ENCODE measurements at places on chromosomes 5 and 9.

- DNase-seq: no peak
These were observed 191.2 kb downstream of the ACTL7B start for GRCh38 chr9:108664309-108665255.

DNA sequence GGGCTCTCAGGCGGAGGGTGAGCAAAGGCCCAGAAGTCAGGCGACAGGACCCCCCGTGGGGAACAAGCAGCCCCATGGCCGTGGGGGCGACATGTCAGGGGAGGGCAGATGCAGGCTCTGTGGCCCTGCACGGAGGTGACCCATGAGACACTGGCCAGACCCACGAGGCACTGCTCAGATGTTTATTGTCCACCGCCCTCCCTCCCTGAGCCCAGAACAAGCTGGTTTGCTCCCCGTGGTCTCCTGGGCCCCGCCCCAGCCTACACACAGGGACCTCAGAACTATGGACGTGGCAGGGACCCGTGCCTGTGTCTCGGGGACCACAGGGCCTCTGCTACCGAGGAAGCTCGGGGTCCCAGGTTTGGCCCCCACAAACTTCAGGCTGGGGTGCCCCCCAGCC lies 1.9 kb downstream of the FUT7 start:
- no peak for DNase-seq

GRCh38 chr5:74927336-74927735 lies 61.1 kb upstream of the FAM169A start:
- no peak for DNase-seq

- no peak for DNase-seq
These were observed 130.7 kb downstream of the TRIM32 start for GRCh38 chr9:116817762-116818161.

GRCh38 chr9:105963343-105964099 lies 269.2 kb downstream of the TMEM38B start:
- no peak for DNase-seq

- DNase-seq: no peak
These were observed 33.0 kb upstream of the ARHGAP26 start for GRCh38 chr5:142737179-142737578.

DNA sequence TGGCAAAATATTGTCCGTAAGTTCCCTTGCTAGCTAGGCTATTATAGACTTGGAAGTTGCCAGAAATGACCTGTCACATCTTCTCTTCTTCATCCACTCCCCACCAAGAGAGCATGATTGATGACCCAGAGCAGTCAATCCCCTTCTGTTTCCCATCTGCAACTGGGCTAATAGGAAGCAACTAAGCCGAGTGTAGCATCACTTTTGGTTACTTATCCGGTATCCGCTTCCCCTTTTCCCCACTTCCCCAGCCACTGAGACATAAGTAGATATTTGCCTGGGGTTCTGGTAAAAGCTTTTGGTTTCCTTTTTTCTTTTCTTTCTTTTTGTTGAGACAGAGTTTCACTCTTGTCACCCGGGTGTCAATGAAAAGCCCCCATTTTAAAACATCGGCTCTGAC lies 29.4 kb upstream of the LIFR start:
- no peak for DNase-seq

- no peak for DNase-seq
These were observed 207.3 kb downstream of the PARP8 start for GRCh38 chr5:50873595-50874277.

DNA sequence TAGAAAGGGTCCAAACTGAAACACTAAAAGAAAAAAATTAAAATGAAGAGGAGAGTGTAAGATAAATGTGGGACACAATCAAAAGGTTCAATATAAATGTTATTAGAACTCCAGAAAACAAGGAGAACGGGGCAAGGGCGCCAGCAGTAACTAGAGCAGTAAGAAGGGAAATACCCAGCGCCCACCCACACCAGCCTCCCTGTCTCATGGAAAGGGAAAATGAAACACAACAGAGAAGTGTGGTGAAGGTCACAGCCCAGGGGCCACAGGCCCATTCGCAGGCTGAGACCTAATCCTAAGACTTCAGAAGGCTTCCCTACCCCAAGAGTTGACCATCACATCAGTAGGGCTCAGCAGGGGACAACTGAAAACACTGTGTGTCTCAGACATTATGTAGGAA lies 45.8 kb upstream of the CLK4 start:
- DNase-seq: no peak

GRCh38 chr9:16316456-16316855 lies 554.0 kb downstream of the BNC2 start:
- DNase-seq: no peak

- no peak for DNase-seq
These were observed 138.4 kb upstream of the KIF2A start for GRCh38 chr5:62167561-62168057.

DNA sequence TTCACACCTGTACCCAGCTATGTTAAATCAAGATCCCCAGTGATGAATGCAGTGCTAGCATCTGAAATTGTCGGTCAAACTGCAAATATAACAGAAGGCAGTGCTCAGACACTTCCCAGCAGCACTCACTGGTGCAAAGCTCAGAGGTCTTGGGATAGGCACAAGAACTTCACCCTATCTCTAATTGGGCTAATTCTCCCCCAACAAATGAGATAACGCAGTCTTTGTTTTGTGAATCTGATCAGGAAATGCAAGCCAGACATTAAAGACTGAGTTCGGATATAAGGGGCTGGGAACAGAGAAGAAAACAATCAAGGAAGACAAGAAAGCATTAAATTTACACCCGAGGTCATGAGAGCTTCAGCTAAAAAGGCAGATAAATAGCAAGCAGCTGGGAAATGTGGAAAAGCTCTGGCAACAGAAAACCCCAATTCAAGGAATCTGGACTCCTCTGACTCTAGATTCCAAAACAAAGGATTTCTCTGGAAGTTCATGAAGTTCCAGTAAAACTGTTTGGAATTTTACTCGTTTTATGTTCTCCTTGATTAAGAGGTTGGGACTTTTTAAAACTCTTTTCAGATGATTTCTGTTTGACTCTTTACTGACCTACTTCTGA lies 65.1 kb downstream of the GNA14 start:
- DNase-seq: no peak

DNA sequence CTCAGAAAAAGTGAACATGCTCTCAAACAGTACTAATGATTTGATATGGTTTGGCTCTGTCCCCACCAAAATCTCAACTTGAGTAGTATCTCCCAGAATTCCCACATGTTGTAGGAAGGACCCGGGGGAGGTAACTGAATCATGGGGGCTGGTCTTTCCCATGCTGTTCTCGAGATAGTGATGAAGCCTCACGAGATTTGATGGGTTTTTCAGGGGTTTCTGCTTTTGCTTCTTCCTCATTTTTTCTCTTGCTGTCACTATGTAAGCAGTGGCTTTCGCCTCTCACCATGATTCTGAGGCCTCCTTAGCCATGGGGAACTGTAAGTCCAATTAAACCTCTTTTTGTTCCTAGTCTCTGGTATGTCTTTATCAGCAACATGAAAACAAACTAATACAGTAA lies 401.3 kb downstream of the BNC2 start:
- no peak for DNase-seq

DNA sequence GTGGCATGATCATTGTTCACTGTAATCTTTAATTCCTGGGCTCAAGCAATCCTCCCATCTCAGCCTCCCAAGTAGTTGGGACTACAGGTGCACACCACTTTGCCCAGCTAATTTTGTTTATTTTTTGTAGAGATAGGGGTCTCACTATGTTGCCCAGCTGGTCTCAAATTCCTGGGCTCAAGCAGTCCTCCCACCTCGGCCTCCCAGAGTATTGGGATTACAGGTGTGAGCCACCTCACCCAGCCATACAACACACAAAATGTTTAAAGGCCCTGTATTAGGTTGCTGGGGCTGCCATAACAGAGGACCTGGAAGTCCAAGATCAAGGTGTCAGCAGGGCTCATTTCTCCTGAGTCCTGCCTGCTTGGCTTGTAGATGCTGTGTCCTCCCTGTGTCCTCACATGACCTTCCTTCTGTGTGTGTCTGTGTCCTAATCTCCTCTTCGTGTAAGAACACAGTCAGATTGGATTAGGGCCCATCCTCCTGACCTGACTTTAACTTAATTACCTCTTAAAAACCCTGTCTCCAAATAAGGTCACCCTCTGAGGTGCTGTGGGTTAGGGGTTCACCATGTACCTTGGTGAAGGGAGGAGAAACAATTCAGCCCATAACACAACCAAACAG lies 5.4 kb downstream of the UBE2QL1 start:
- no peak for DNase-seq

DNA sequence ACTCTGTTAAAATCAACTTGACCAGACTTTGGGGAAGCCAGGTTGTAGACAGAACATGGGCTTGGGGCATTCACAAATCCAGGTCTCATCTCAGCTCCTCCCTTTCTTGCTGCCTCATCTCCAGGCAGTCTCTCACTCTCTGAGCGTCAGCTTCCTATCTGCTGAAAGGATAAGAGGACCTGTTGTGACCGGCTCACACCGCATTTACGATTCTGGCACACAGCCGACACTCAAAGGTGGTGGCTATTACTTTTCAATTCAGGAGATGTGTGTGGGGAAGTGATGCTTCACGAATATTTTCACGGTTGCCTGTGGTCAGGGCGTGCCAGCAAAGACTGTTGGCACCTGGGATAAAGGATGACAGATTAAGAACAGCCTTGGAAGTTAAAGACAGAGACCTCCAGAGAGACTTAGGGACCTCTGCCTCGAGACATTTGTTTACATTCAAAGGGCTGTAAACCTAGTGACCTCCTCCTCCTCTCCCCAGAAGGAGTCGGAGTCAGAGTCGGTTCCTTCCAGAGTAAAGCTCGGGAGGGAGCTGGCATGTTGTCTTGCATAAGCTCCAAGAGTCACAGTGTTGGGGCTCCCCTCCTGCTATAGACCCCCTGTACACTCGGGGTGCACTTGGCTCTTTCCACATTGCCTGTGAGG lies 83.2 kb downstream of the AK8 start:
- DNase-seq: no peak

GRCh38 chr5:2453781-2454180 lies 297.7 kb downstream of the IRX2 start:
- no peak for DNase-seq

DNA sequence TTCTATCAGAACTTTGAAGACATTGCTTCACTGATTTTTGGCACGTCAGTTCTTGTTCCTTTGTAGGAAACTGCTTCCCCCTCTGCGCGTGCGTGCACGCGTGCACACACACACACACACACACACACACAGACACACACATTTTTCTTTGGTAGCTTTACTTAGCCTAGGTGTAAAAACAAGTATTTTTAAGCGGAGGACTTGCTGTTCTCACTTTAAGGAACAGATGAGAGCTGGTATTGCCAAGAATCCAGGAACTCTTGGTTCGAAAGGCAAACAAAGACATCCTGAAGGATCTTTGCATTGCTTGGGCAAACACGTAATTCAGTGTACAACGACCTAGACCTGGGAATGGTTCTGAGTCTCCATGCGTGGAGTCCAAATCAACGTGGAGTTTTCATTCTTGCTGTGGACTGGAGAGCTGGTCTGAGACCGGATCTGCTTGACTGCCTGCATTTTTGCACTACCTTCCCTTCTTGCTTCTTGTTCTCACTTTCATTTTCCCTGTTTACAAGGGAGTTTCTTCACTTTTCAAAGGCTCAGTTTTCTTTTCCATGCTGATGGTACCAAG lies 8.2 kb downstream of the TMEM268 start:
- no peak for DNase-seq

- no peak for DNase-seq
These were observed 51.0 kb upstream of the FCN1 start for GRCh38 chr9:134968823-134969090.

- no peak for DNase-seq
These were observed 876.4 kb downstream of the NR2F1-AS1 start for GRCh38 chr5:92704590-92704989.

- DNase-seq: no peak
These were observed 1518.7 kb upstream of the CDH9 start for GRCh38 chr5:28557114-28557513.

DNA sequence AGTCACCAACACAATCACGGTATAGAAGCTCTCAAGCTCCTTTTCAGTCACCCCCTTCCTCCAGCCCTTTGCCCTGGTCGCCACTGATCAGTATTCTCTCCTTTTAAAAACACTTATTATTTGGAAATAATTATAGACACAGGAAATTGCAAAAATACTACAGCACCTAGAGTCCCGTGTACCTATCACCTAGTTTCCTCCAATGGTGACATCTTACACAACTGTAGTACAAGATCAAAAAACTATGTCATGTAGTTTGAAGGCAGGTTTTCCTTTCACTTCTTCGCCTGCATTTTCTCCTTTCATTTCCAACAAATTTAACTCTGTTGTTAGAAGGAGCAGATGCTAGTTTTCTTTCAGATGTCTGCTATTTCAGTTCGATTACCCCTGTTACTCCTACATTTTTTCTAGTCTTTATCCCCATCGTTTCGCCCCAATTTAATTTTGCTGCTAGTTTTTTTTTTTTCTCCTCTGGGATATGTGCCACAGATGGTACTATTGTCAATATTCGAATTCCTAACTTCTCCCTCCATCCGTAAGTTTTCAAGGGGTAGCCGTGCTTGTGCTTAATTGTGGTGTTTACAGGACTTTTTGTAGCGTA lies 612 bp upstream of the ATG10 start:
- DNase-seq: no peak

DNA sequence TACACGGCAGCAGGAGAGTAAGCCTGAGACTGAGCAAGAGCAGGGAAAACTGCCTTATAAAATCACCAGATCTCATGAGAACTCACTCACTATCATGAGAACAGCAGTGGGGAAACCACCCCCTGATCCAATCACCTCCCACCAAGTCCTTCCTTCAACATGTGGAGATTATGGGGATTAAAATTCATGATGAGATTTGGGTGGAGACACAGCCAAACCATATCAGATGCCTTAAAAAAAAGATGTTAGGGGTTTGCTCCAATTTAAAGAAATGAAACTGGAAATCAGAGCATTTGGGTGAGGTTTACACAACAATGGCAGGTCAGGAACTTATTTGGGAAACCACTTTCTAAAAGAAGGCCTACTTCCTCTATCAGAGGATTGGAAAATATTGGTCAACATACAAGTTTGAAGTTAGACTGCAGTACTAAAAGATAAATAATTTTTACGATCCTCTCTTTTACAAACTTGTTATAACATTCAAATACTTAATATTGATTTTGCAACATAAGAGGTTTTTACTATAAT lies 105.1 kb downstream of the FBN2 start:
- no peak for DNase-seq

DNA sequence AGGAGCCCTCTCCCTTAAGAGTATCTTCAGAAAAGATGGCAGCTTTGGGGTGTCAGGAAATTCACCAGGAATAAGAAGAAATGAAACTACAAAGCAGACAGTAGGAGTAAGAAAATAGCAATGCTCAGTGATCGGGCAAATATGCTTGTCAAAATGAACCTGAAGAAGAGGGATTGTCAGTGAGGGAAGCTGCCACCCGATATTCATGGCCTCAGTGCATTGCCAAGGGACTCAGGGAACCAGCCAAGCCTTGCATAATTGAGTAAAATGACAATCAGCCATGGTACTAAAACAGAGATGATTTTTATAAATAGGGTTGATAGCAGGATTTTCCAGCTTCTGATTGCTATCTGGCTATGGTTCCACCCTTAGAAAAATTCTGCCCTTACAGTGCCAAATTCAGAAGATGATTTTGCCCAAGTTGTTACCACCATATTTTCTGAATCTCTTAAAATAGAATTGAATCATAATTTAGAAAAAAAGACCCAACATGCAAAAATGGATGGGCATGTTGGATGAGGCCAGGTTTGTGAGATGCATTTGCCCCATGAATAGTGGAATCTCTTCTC lies 274.0 kb downstream of the NTRK2 start:
- DNase-seq: no peak
